ENCODE measurements at places on chromosomes 6 and 20. TPM values are rescaled to one million over a fixed set of nuclear protein-coding genes. Genes with fewer than 3 reads are reported as not detected.

DNA sequence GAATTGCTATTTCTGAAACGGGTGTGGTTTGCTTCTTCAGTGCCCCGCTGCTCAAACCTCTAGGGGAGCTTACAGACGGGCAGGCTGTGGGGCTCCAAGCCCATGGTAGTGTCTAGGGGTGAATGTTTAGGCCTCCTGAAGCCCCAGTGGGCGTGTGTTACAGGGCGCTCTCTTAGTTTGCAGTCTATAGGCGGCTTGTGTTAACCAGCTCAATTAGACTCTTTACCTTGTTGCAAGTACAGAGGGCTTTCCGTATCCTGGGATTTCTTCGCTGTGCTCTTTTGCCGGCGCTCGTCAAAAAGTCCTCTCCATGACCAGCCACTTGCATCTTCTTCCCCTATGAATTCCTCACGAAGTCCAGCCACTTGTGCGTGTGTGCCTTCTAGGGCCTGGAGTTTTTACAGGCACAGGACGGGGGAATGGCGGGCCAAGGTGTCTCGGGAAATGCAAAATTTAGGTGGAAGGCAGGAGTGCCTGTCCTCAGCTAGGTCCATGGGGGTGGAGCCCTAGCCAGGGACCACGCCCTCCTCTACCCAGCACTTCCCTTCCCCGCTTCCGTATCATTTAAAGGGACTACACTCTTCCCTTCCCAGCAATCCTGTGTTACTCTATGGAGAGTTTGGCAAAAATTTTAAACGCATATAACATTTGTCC lies 94.5 kb downstream of the HTR1B start:
- H3K27ac ChIP-seq: no peak overlapping the region
- H3K4me1 ChIP-seq: no peaks in the 10 kb centered on the region
- no peaks in the 10 kb centered on the region for H3K27me3 ChIP-seq
- no peaks in the 10 kb centered on the region for H3K36me3 ChIP-seq

SSTR4 gene
- total RNA-seq: not detected

SCRT2 gene
- not detected for total RNA-seq

DNA sequence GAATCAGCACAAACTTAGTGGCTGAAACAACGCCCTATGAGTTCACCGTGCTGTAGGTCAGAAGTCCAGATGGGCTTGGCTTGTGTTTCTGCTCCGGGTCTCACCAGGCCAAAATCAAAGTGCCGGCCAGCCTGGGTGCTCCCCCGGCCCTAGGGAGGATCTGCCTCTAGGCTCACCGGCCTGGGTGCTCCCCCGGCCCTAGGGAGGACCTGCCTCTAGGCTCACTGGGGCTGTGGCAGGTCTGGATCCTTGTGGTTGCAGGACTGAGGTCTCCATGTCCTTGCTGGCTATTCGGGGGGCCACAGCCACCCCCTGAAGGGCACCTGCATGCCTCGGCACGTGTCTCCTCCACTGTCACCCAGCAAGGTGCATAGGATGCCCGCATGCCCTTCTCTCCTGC lies 216.3 kb downstream of the TAF4 start:
- H3K4me3 ChIP-seq: no peak overlapping the region
- peaks cover 32% of the 10 kb centered on the region for H3K27me3 ChIP-seq
- no peak overlapping the region for H3K27ac ChIP-seq
- no peaks in the 10 kb centered on the region for H3K4me1 ChIP-seq
- no peaks in the 10 kb centered on the region for H3K36me3 ChIP-seq

ACTL10 gene
- total RNA-seq: 1.4 TPM

TRIM15 gene
- total RNA-seq: 0.33 TPM

DNA sequence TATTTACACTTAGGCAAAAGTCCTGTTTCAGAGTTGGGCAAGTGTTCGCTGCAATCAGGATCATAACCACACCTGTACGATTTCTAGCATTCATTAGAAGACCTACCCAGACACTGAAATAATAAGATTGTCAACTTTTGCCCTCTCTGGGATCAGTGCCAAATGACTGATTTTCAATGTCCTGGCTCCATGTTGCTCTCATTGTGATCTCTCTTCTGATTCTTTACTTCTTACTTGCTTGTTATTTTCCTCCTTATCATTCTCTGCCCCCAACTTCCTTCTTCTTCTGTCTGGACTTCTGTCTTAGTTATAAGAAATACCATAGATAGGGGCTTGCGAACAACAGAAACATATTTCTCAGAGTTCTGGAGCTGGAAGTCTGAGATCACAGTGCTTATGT lies 94.4 kb upstream of the BMP2 start:
- no peak overlapping the region for H3K27ac ChIP-seq
- H3K4me1 ChIP-seq: no peaks in the 10 kb centered on the region
- DNase-seq: no peak
- H3K27me3 ChIP-seq: no peaks in the 10 kb centered on the region
- H3K36me3 ChIP-seq: no peaks in the 10 kb centered on the region
- no peak overlapping the region for H3K4me3 ChIP-seq

TMEM170B gene
- 5.6 TPM for total RNA-seq

DNA sequence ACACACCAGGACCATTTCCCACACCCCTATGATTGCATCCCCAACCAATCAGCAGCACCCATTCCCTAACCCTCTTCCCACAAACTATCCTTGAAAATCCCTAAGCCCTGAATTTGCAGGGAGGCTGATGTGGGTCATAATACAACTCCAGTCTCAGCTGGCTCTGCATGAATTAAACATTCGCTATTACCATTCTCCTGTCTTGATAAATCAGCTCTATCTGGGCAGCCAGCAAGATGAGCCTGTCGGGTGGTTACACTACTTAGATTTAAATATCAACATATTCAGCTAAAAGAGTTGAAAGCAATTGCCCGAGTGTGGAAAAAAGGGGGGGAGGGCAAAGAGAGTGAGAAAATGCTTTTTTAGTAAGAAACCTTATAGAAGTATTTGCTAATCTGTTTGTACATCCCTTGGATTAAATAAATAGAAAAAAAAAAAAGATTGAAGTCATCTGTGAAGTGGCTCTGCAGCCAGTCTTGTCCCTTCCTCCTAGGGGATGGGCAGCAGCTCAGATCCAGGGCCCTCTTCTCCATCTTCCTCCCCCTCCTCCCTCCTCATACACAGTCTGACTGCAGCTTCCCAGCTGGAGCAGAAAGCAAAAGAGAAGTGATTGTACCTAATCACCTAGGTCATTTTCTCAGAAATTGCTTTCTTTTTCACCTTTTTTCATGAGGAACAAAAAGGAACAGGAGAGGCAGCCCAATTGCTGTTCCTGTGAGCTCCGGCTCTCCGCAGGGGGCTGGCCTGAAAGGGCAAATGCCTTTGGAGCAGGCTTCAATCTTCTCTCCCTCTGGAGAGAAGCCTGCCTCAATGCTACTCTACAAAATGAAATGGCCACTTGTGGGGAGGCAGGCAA lies 356.6 kb upstream of the SULF2 start:
- no peak for DNase-seq
- no peaks in the 10 kb centered on the region for H3K36me3 ChIP-seq
- no peak overlapping the region for H3K4me3 ChIP-seq
- no peaks in the 10 kb centered on the region for H3K4me1 ChIP-seq
- peaks cover 7% of the 10 kb centered on the region for H3K27me3 ChIP-seq

DNA sequence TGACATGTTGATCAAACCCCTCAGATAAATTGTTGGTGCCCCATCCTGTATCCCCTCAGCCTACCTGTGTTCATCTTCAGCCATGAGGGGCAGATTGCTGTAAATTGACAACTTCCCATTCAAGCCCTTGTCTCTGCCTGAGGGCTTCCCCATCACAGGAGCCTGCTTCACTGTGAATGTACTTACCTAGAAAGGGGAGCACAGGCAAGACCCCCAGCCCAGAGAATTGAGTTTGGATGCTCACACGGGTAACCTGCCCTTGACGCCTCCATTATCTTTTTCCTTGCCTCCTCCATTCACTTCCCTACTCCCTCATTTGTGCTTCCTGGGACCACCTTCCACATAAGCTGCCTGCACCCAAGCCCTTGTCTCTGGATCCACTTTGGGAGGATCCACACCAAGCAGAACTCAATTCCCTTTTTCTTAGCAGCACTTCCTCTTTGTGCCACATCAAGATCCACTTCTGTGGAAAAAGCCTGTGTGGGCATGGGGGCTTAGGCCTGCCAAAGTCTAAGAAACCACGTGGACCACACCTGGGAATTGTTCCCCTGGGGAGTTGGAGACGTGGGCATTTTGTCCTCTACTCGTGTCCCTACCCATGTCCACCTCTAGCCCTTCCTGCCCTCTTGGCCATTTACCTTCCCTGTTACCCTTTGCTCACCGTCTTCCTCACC lies 103.4 kb upstream of the FOXA2 start:
- H3K27me3 ChIP-seq: peaks cover 7% of the 10 kb centered on the region
- H3K27ac ChIP-seq: no peak overlapping the region

DNA sequence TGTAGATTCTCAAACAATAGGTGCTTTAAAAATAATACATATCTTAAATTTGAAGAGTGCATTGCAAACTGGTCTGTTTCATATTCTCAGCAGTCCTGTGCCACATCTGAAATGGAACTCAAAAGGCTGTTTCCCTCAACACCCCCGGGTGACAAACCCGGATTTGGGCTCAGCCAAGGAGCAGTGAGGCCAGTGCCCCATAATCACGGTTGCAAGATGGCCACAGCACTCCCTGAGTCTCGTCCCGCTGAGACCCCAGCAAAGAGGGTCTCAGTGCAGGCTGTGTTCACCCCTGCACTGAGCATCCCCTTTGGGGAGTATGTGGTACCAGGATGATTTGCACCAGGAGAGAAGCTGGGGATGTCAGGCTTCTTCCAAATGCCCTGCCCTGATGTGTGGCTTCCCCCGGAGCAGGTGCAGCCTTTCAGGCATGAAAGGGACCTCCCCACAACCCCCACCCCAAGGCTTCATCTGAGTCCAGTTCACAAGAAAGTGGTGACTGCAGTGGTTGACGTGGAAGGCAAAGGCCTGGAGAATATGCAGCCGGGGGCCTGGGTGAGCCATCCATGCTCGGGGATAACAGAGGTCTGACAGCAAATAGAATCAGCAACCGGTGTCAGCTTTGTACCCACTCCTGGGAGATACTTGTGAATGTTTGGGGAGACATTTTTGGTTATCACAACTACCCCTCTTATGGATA lies 202.9 kb downstream of the SYNDIG1 start:
- H3K4me3 ChIP-seq: no peak overlapping the region
- H3K36me3 ChIP-seq: no peaks in the 10 kb centered on the region
- H3K27ac ChIP-seq: no peak overlapping the region
- H3K27me3 ChIP-seq: no peaks in the 10 kb centered on the region

DNA sequence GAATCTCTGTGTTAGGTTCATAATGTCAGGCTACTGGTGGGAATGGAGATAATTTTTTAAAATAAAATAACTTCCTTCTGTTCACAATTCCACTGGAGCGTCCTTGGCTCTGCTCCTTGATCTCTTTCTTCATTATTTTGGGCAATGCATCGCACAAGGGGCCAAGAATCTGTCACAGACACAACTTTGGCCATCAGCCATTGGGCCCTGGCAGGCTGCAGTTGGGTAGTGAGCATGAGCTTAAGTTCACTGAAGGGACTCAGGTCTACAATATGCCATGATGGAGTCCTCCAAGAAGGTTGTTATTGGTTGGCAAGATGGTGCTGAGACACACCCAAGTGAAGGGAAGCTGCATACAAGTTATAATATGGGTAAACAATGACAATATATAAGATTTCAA lies 40.0 kb downstream of the CYP39A1 start:
- H3K4me1 ChIP-seq: no peaks in the 10 kb centered on the region
- no peaks in the 10 kb centered on the region for H3K27me3 ChIP-seq
- no peak overlapping the region for H3K27ac ChIP-seq
- DNase-seq: no peak
- H3K4me3 ChIP-seq: no peak overlapping the region
- no peaks in the 10 kb centered on the region for H3K36me3 ChIP-seq

PLA2G7 gene
- 1.3 TPM for total RNA-seq
